ENCODE measurements at places on chromosomes 2 and 18. TPM values are rescaled to one million over a fixed set of nuclear protein-coding genes. Genes with fewer than 3 reads are reported as not detected.

DNA sequence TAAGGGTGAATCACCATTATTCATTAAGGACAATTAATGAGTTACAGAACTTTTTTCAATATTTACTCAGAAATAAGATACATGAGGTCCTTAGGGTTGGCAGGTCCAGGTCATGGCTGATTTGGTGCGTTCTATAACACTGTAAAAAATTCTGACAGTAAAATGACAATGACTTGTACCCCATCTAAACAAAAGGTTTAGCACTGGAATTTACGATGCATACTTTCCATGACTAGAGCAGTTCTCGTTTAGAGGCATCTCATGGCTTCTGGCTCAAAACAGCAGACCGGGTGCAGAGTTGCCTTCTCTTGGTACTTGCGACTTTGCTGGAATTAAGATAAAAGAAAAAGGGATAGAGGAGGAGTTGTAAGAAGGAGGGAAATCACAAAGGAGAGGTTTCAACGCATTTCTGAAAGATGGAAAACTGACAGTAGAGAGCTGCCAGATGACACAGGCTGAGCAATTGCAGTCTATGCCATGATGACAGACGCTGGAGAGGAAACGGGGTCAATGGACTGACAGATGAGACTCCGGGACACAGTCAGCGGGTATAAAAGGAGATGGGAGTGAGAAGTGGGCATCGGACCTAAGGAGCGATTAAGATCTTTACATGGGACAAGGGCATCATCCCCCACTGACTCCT, 4.1 kb upstream of the CYS1 start:
- no peak for DNase-seq

DNA sequence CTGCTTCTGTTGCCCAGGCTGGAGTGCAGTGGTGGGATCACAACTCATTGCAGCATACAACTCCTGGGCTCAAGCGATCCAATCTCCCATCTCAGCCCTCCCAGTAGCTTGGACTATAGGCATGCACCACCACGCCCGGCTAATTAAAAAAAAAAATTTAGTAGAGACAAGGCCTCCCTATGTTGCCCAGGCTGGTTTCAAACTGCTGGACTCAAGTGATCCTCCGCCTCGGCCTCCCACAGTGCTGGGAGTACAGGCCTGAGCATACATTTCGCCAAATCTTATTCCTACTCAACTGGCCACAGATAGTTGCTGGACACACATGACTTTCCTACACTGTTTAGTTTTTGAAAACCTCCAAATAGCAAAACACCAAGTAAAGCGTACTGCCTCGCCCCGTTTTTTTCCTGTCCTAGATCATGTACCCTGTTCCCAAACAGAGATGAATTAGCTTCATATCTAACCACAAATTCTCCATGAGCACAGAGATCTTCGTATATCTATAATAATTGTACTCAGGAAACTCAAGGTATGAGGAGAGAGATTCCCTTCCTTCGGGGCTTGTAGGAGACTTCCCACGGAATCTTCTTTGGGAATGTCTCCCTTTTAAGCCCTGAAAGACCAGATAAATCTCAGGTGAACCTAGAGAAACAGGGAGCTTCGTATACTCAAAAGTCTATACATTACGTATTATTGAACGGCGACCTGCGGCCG, 598 bp upstream of the C2orf69 start:
- DNase-seq: no peak

DNA sequence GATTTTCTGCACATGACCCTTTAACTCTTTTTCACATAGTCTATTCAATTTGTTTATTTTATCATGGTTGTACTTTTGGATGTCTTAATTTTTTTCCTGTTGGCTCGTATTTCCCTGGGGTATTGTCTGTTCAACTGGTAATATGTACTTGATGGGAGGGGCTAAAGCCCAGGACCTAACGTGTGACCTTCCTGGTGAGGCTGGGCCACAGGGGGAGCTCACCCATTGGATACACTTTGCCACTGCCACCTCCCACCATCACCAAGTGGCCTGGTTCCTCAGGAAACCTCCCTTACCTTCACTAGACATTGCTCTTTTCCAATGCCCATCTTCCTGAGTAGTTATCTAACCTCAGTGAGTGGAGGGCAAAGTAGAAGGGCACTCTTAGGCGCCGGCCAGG, 143.9 kb upstream of the LTBP1 start:
- no peak for DNase-seq

GRCh38 chr2:23002234-23002633, 382.7 kb upstream of the KLHL29 start:
- no peak for DNase-seq

GRCh38 chr2:152407204-152407721, 72.3 kb downstream of the FMNL2 start:
- DNase-seq: peak; percentile 68

DNA sequence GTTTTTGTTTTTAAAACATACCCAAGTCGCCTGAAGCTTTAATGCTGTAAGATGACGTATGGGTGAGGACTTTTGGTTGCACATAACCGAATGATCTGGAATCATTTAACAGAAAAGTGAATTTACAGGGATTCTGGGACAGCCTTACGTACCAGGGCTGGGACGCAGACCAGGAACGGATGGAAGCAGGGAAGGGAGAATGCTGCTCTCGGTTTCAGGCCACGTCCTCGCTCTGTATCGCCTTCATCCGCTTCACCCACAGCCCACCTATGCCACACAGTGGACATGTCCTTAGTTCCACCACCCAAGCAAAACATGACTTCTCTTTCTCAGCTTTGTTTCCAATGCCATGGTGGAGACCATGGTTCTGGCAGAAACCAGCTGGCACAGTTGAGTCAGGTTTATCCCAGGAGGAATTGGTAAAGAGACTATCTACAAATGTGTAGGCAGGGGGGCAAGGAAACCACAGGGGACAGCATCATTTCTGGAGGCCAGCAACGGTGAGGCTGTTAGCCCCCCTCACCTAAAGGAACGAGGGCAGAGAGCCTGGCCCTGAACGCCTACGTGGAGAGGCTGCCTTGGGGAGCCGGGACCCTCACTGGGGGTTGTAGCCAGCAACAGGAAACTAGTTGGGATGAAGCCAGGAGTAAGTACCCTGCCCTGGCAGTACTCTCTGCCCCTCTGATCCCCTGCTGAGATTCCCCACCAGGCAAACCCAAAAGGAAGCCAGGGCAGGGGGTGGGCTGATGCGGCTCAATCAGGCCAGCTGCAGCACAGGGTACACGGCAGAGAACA, 132.5 kb downstream of the NDUFA10 start:
- no peak for DNase-seq

DNA sequence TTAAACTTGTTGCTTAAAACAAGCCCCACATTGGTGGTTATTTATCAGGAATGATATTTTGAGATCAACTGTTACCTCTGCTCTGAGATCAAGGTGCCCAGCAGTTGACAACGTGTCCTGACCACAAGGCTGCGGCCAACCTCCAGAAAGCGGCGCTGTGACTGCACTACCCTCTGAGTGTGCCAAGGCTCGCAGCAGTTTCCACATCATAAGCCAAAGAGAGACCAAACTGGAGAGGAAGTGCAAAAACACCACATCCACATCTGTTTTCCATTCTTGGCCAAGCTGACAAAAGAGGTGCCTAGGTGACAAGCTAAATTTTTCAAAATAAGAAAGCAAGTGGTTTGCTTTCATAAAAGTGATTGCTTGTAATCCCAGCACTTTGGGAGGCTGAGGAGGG, 410.8 kb upstream of the POU3F3 start:
- DNase-seq: no peak

GRCh38 chr2:119005051-119005450, 63.1 kb downstream of the MARCO start:
- no peak for DNase-seq

GRCh38 chr2:128732976-128733431, 414.3 kb upstream of the HS6ST1 start:
- DNase-seq: no peak

DNA sequence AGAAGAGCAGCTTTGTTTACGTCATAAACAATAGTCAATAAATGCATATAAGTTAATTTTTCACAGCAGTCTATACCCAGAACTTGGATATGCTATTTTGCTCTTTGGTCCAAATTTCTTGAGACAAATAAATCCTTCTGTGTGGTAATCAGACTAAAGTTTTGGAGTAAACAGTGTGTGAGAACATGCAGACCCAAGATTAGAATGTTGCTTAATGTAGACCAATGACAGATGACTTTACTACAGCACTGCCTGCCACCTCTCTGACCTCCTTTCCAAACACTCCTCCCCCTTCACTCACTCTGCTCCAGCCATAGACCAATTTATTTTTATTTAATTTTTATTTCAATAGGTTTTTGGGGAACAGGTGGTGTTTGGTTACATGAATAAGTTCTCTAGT, 115.3 kb upstream of the TANK start:
- DNase-seq: no peak

GRCh38 chr18:50507120-50507590, 52.7 kb upstream of the MAPK4 start:
- no peak for DNase-seq

- no peak for DNase-seq
Measured at GRCh38 chr18:2956056-2956455, 56.9 kb downstream of the LPIN2 start.

DNA sequence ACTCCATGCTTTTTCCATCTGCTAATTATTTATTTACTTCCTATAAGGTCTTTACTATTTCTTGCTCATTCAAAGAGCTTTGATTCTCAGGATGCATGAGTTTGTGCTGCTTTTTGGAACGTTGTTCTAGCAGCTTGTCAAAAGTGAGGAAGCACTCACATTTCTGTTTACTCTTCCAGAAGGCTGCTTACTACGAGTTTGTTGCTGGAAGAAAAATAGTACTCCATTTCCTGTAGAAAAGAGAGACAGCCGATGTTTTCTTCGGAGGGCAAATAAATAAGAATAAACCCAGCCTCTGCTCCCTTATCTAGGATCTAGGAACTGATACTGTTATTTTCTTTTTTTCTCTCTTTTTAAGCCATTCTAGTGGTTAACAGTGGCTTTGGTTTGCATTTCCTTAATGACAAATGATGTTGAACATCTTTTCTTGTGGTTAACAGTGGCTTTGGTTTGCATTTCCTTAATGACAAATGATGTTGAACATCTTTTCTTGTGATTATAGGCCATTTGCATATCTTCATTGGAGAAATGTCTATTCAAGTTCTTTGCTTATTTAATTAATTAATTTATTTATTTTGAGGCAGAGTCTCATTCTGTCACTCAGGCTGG, 20.5 kb downstream of the CYP27A1 start:
- DNase-seq: no peak

DNA sequence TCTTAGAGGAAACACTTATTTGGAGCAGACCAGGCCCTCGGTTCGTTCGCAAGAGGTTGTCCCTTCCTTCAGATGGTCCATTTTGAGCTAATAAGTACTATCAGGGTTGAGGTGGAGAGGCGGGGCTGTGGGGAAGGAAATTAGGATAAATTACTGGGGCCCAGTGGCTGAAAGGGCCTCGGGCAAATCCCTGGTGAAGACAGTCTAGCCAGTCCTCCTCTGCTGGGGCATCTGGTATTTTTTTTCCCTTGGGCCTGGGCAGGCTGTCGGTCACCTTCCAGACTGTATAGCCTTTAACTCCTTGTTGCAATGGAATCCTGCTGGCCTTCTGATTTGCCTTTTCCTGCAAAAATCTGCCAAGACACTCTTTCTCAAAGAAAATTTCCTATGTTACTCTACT, 1.7 kb upstream of the MYO3B start:
- DNase-seq: no peak

DNA sequence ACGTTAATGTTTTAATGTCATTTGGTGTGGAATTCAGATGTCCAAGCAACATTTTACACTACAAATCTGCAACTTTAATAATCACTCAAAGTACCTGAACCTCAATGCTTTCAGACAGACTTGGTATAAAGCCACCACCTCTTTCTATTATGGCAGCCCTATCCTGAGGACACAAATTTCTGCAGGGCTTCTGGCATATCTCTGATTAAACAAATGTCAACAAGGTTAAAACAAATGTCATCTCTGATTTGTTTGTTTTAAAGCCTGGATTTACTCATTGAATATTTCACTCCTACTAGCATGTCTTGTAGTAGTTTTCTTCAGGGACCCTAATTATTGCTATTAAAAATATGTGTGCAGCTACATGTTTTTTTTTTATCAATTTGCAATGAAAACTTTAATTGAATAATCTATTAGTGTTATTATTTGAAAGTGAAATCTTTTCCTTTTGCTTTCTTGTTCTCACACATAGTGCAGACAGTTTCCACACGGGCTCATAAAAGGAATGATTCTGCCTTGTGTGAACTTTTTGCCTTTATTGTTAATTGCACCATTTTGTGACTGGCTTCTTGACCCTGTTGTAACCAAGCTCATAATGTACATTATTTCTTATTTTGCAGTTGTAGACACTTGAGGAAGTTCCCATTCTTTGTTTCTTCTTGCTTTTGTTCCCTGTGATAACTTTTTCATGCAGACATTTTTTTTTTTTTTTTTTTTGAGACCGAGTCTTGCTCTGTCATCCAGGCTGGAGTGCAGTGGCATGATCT, 30.1 kb downstream of the IL37 start:
- no peak for DNase-seq

DNA sequence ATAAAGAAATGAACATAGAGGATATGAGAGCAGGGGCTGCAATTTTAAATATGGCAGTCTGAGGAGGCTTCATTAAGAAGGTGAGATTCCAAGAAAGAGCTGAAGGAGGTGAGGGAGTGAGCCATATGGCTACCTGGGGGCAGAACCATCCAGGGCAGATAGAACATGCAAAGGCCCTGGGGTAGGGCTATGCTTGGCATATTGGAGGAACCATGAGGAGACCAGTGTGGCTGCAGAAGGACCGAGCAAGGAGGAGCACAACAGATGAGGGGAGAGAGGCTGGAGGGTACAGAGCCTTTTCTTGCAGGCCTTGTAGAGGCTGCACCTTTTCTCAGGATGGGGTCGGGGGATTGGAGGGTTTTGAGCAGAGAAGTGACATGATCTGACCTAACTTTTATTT, 69.5 kb upstream of the GATA6 start:
- DNase-seq: no peak

GRCh38 chr2:103986001-103986400, 867.9 kb upstream of the POU3F3 start:
- no peak for DNase-seq

DNA sequence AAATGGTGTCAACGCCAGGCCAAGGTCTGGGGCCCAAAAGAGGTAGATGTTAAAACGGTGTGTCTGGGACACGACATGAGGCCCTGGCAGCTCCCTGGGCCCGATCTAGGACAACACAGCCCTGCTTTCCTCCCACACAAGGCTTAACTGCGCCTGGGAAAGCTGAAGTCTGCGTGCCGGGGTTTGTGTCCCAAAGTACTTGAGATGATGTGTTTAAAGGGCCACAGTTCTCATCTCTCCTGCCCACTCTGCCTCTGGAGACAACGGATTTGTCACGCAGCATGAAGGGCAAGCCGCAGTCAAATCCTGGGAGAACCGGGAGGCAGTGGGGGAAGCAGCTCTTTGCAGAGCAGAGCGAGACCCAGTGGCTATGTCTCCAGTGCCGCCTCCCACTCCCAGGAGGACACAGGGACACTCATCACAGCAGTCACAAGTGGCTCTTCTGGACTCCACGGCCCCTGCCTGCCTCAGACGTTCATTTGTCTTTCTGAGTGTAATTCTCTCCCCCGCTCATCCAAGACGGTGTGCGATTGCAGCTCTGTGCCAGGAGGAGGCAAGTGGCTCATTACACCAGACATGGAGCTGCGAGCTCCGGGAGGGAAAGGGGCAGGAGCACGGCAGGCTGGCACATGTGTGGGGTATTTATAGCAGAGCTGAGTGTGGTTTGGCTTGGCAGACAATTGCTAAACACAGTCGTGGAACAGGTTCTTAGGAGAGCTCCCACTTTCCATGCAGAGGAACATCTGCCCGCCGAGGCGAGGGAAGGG, 57.7 kb upstream of the SEMA4C start:
- no peak for DNase-seq

The HOXD13 gene
- not detected for total RNA-seq

The CFC1 gene
- not detected for total RNA-seq

The TANK gene
- total RNA-seq: 71.3 TPM

The DNER gene
- total RNA-seq: 0.71 TPM

The VIL1 gene
- total RNA-seq: not detected

The C2orf66 gene
- total RNA-seq: 0.36 TPM
